ENCODE measurements at places on chromosomes 6 and 20. TPM values are rescaled to one million over a fixed set of nuclear protein-coding genes. Genes with fewer than 3 reads are reported as not detected.

GRCh38 chr6:81834141-81834681 lies 81.7 kb upstream of the TENT5A start:
- DNase-seq, result no peak

GRCh38 chr6:47698342-47698787 lies at the start of gene ADGRF4:
Gene ADGRF4 (plus strand): TSS chr6:47698580. CDS start chr6:47707246, 8,666 bp downstream.
- DNase-seq, result no peak

DNA sequence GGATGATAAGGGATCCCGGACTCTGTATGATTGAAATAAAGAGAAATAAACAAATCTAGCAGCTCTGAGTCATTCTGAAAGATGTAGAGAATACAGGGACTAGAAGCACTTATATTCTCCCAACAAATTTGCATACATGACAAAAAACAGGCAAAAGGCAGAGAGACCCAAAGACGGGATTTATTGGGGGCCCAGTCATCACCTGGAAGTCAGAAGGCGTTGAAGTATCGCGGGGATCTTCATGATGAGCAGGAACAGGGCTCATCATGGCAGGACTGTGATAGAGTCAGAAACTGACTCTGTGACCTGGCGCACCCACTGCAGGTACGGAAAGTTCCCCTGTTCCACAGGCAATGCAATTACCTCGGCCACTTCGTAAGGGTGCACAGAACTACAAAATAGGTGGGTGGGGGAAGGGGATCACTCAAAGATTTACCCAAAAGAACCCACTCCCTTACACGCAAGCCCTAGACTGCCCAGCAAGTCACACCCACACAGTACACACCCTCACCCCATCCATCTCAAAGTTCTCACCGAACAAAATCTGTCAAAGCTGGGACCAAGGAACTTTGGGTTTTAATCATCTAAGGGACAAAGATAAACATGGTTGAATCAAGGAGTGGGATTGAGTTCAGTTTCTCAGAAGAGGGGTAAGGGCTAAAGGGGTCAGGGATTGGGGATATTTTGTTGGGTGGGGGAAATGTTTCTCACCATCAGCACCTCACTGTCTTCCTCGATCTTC lies 1.4 kb downstream of the CUTA start:
- no peak for DNase-seq

DNA sequence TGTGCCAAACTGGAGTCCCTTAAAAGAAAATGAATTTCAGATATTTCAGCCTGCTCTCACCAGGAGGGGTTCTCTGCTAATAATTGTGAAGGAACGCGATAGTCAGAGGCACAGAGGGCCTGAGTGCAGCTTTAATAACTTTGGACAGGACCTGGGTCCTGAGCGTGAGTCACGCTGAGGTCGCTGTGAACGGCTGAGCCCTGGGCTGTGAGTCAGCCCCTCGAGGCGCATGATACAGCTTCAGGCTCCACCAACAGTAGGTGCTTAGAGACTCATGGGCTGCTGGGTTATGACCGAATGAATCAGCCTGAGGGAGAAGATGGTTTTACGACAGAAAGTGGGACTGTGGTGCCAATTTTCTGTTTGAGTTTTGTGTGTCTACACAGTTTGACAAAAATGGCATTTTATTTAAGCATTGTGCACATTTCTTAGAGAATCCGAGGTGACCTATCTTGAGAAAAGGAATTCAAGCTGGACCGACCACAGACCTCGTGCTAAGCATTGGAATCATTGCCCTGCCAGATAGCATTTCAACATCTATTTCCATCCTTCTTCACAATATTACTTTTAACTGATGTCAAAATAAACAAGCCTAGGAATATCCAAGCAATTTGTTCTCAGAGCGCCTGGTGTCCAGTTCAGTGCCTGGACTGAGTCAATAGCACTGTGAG lies 183.0 kb downstream of the THBS2 start:
- no peak for DNase-seq

GRCh38 chr6:144219056-144219685 lies 66.0 kb upstream of the UTRN start:
- no peak for DNase-seq

DNA sequence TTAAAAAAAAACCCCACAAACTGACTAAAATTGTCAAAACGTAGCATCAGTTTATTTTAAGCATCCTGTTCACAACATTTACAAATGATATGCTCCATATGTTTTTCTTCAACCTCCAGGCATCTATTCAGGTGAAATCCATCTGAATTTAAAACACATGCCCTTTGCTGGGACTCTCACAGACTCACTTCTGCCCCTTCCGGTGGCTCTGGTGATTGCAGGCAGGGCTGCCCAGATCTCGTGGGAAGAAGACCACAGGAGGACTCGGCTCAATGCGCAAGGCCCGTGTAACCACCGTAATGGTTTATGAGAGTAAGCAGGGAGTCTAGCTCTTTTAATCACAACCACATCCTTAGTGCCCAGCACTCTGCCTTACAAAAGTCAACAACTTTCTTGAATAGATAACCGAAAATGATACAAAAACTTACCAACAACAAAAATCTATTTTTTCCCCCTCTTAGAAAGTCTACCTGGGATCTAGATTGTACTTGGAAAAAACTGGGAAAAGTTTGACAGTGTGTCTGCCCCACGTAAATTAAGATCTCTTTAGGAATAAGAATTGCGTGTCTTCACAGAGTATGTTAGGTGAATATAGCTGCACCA lies 139.1 kb downstream of the KIF16B start:
- peak; percentile 18 for DNase-seq

DNA sequence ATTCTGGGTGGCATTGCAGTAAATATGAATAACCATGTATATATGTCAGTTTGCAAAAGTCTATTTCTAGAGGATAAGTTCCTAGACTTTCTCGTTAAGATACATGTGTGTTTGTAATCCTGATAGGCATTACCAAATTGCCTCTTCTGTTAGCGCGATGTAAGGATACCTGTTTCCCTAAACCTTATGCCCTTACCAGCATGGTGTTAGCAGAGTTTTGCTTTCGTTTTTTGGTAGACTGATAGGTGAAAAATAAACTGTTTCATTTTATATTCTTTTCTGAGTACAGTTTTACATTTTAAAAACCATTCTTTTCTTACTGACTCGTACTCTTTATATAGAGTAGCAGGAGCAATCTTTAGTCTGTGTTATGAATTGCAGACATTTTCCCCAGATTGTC lies 32.3 kb downstream of the SNX9 start:
- no peak for DNase-seq

- DNase-seq, result no peak
Observed at GRCh38 chr6:46419576-46420002, 71.7 kb downstream of the RCAN2 start.

DNA sequence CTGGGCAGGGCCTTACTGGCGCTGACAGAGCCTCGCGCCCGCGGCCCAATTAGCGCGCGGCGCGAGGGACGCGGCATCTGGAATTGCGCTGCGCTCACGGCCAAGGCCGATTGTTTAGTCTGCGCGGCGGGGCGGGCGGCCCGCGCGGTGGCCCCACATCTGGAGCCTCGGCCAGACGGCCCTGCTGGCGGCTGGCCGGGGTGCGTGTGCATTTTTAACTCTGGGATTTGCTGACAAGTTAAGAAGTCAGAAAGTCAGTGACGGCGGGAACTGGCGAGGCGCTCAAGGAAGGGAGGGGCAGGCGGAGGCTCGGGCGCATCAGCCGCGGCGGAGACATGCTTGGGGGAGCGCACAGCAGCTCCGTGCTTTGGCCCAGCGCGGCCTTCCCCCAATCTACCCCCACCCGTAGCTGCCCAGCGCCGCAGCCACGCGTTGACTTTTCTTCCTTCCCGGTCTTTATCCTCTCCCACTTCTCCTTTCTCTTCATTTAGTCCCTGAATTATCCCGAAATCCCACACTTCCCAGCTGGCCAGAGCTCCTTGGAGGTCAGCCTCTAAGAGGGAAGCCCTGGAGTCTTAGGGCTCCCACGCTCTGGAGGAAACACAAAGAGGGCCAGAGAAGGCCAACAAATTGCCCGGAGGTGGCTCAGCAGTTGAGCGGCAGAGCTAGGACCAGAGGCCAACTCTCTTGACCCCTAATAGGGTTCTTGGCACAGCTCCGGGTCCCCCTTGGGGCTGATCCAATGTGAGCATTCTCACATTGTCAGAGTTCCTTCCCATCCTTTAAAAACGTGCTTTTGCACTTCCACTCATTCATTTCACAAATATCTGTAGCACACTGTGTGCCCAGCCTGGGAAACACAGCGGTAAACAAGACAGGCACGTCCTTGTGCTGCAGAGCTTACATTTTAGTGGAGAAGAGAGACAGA lies 40.8 kb upstream of the FOXP4 start:
- DNase-seq, result no peak

DNA sequence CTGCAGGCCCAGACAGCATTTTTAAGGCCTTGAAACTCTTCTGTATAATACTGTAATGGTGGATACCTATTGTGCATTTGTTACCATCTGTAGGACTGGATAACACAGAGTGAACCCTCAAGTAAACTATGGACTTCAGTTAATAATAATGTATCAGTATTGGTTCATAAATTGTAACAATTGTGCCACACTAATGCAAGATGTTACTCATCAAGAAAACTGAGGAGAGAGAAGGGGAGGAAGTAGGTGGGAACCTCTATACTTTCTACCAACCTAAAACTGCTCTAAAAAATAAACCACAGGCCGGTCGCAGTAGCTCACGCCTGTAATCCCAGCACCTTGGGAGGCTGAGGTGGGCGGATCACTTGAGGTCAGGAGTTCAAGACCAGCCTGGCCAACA lies 10.8 kb downstream of the MAPK13 start:
- no peak for DNase-seq

DNA sequence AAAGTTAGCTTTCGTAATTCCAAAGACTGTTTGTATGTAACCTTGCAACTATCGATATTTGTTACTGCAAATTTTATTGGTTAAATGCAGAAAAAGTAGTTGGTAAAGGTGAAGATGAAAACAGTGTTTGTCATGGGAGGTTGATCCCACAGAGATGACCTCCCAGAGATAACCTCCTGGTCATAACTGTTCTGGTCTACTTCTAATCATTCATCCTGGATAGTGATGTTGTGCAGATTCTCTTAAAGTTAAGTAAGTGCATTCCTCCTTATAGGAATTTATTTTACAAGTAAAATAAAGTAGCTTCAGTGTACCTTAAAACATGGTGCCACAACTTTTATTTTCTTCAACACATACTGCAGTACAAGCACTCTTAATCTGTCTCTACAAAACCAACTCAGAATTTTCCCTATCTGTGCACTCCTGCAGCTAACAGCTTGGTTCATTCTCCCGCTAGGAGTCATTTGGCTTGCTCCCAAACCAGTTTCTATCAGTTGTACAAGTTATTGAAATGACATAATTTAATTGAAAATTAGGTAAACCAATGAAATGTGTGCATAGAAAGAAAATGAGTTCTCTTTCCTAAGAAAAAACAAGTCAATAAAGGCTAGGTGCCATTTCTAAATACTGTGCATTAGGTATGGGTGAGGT lies 19.2 kb downstream of the METTL24 start:
- no peak for DNase-seq

DNA sequence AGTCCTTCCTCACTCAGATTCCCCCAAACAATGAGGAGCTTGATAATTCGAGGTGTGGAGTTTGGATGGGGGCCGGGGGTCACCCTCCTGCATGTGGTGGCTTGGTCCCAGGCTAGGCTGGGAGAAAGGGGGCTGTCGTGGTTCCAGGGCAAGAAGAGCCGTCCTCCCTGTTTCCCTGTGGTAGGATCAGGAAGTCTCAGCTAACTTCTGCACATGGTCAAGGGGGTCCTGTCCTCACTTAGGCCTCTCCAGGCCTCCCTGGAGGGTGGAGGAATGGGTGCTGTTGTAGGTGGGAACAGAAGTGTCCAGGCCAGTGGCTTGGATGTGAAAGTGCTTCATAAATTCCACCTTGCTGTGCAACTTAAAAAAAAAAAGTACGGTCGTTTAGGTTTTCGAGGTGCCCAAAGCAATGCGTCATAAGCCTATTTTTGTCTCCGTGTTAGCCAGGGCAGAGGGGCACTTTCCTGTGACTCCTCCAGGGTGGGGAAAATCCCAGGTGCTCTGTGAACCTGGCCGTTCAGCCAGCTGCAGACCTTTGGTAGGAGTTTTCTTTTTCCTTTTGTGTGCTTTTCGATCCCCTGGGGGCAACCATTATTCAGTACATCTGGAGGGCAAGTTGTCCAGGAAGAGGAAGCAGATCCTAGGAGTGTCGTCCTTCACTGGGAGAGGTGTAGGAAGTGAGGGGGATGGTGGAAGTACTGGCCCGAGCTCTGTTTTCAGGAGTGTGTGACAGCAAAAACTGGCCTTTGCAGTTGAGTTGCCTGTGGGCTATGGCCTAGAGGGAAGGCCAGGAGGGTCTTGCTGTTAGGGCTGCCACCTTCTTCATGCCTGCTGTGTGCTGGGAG lies 9.6 kb downstream of the IGF2R start:
- no peak for DNase-seq

DNA sequence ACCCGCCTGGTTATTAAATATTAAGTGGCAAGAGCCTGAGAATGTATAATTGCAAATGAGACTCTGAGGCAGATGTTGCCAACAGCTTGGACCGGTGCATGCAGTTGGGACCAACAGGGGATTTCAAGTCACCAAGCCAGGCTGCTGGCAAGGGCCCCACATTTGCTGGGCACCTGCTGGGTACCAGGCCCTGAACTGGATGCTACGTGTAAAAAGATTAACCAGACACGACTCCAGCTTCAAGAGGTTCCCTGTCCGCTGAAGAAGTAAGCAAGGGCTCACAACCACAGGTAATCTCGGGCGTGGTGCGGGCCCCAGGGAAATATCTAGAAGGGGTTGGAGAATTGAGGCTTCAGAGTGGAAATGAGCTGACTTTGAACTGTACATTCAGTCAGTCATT lies 13.2 kb upstream of the SIRPA start:
- no peak for DNase-seq

GRCh38 chr20:64261138-64261537 lies 5.6 kb downstream of the PCMTD2 start:
- DNase-seq, result no peak

GRCh38 chr6:134680433-134680832 lies 269.5 kb downstream of the ALDH8A1 start:
- no peak for DNase-seq

- DNase-seq, result no peak
Observed at GRCh38 chr6:165585060-165585459, 78.0 kb downstream of the PDE10A start.

GRCh38 chr6:63348836-63349235 lies 29.1 kb upstream of the LGSN start:
- no peak for DNase-seq

DNA sequence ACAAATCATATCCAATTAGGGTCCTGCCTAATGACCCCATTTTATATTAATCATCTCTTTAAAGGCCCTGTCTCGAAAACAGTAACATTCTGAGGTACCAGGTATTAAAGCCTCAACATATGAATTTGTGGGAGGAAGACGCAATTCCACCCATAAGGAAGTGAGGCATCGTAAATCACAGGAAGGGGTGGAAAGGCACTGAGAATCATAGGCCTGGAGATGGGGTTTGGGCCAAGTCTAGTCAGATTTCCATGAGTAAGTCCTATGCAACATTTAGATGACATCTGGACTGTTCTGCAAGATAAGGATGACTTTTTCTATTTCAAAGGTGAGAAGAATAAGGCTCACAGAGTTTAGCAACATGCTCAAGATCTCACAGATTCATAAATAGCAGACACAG lies 534.0 kb downstream of the KHDRBS2 start:
- no peak for DNase-seq

The RNASET2 gene
- total RNA-seq, result 267 TPM

The PRDM13 gene
- not detected for total RNA-seq

The THBD gene
- 0.07 TPM for total RNA-seq

The SEL1L2 gene
- not detected for total RNA-seq

The TP53TG5 gene
- total RNA-seq, result 0.16 TPM

The ADGRF1 gene
- total RNA-seq, result not detected

The CST7 gene
- 46.2 TPM for total RNA-seq

The CAGE1 gene
- total RNA-seq, result 0.75 TPM

The OXT gene
- not detected for total RNA-seq

The FHL5 gene
- not detected for total RNA-seq

The ZC2HC1B gene
- not detected for total RNA-seq

The RSPH4A gene
- 0.43 TPM for total RNA-seq

Data from T-cell (primary cell).